Stimulated activated CD8-positive, alpha-beta memory T cell treated with anti-CD3 and anti-CD28 coated beads, Interleukin-2, amount 100 ng/mL, for 1 hour (primary cell): ENCODE measurements at places on chromosomes 2 and 18.

- DNase-seq = no peak
Measured at GRCh38 chr2:132636346-132636745, 33.7 kb downstream of the LYPD1 start.

GRCh38 chr2:36473230-36473629 lies 117.7 kb downstream of the CRIM1 start:
- no peak for DNase-seq

- no peak for DNase-seq
Measured at GRCh38 chr2:155115846-155116245, 417.4 kb downstream of the KCNJ3 start.

- no peak for DNase-seq
Measured at GRCh38 chr2:234858145-234858544, 93.7 kb upstream of the SH3BP4 start.

- no peak for DNase-seq
Measured at GRCh38 chr2:26591619-26592505, 49.3 kb downstream of the CIB4 start.

DNA sequence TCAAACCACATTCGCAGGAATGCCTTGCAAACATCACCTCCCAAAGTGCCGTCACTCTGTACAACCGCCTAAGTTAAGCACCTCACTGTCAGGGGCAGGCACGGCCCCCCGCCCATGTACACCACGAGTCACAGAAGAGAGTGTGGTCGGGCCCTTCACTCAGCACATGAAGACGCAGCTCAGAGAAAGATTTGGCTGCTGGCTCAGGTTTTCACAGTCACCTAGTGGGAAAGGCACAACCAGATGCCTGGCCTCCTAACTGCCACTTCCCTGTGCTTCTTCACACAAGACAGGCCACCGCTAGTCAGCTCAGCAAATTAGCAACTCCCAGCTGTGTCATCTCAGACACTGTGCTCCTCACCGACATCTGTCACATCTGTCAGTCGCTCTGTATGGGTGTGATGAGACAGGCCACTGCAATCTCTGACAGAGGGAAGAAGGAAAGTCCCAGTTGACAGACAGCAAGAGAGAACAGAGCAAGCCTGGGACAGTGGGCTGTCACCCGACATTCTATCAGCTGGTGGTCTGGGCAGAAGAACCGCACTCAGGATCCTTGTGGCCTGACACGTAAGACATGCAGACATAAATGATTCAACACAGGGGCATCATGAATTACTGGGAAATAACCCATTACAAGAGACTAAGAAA lies 60.8 kb downstream of the CRACDL start:
- no peak for DNase-seq

DNA sequence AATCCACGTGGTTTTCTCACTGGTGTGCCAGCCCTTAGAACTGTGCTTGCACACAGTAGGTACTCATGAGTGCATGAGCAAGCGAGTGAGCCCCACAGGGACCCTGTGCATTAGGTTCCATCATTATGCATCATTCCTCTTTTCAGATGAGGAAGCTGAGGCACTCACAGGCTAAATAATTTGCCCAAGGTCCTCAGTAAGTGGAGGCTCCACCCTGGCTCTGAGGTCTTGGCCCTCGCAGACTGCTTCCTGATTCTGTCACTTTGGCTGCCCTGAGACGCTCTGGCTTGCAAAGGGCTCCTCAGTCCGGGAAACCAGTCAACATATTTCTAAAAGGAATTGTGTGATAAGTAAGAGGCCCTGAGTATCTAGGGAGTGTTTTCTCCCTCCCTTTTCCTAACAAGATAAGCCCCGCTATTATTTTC lies 71.7 kb downstream of the IL1R2 start:
- no peak for DNase-seq

- DNase-seq = no peak
Measured at GRCh38 chr2:164203131-164203530, 418.2 kb downstream of the GRB14 start.

DNA sequence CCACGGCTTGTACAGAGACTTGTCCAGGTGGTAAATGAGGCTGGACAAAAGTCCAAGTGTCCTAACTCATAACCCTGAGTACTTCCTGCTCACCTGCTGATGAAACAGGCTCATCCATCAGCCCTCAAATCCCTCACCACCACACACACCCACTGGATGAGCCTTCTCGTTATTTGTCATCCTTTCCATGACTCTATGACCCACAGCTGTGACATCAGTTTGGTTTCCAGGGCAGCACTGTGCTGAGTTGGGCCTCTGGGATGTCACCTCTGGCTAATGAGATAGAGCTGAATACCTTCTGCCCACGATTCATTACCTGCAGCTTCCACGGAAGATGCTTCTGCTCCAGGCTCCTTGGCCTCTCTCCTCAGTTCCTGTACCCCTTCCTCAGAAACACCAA lies 39.4 kb downstream of the SLC14A2 start:
- DNase-seq = no peak

DNA sequence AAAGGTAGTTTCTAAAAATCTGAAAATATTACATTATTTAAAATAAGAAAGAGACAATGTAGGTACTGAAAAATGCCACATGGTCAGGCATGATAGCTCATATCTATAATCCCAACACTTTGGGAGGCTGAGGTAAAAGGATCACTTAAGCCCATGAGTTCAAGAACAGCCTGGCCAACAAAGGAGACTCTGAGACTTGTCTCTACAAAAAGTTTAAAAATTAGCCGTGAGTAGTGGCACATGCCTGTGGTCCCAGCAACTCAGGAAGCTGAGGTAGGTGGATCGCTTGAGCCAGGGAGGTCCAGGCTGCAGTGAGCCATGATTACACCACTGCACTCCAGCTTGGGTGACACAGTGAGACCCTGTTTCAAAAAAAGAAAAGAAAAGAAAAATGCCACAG lies 21.8 kb downstream of the ATAD2B start:
- DNase-seq = no peak

- DNase-seq = no peak
Measured at GRCh38 chr2:238381341-238382115, 45.2 kb upstream of the ASB1 start.

DNA sequence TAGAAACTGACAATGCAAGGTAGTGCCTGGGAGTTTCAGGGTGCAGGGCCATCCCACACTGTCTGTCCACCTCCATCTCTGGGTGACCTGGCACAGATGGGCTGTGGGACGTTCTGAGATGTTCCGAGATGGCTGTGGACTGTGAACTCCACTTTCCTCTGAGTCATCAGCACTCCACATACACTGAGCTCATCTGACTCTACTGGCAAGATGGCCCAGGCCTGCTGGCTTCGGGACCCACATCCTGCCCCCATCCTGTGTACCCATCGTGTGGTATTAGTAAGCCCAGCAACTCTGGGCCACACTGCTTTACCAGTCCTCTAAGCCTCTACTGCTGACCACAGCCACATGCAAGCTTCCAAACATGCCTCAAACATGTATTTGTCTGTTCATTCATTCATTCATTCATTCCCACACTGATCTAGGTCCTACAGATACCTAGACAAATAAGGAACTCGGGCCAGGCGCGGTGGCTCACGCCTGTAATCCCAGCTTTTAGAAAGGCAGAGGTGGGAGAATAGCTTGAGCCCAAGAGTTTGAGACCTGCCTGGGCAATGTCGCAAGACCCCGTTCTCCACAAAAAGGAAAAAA lies 124.8 kb upstream of the CXCR4 start:
- DNase-seq = peak; percentile 36

DNA sequence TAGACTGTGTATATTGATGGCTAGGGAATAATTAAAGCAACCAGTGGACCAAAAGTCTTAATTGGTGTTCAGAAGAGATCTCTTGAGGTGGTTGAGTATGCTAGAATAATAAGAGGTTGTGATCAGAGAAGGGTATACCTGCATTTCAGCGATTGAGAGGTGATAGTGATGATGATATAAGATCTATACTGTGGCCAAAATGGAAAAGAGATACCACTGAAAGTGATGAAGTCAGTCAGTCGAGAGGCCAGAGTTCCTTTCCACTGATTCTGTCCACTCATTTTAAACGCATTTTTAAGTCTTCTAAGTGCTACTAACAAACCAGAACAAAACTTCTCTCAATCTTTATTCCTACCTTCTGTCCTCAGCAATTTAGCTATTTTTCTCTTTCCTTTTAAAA lies 32.9 kb downstream of the ACTR3 start:
- DNase-seq = no peak

DNA sequence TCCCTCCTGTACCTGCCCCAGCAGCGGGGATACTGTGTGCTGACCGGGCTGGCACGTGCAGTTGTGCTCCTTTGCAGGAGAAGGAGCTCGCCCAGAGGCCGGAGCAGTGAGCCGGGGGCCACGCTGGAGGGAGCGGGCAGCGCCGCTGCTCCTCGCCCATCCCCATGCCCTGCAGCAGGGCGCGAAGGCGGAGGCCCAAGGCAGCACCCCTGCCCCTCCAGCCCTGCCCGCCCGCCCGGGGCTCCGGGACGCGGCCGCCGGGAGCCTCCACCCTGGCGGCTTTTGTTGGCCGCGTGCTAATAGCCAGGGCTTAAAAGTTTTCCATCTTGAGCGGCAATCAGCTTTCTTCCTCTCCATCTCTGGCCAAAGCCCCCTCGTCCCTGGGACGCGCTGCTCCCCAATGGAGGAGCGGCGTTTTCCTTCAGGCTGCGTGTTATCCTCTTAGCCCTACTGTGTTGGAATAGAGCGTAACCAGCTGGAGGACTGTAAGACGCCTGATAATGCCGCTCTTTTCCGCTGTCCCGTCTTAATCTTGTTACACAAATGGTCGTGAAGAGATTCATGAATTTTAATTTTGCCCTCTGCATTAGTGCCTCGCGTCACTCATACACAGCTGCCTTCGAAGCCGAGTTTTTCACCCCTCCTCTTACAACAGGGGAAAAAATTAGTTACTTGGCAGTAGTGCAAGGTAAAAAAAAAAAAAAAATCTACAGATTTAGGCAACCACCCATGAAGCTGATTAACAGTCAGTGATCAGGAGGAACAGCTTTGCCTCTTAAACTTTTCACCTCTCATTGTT lies 172.9 kb upstream of the SIX3 start:
- DNase-seq = no peak

- DNase-seq = no peak
Measured at GRCh38 chr2:26444236-26444635, 33.7 kb downstream of the OTOF start.

GRCh38 chr2:39996653-39997080 lies 217.6 kb upstream of the THUMPD2 start:
- no peak for DNase-seq

GRCh38 chr2:66688951-66689350 lies 254.0 kb downstream of the MEIS1 start:
- no peak for DNase-seq

DNA sequence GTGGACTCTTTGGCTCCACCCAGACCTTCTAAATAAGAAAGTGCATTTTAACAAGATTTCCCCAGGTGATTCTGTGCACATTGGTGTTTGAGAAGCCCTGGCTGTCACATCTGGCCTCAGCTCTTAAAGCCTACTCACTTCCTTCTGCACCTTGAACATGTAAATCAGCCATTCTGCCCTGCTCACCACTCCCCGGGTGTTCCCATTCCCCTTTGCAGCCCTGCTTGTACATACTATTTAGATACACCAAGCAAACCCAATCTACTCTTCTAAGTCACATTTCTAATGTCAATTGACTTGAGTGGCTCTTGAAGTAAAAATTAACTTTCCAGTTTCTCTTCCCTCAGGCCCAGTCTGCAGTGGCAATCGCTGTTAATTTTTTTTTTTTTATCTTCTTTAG lies 13.1 kb upstream of the SCN1A start:
- DNase-seq = no peak

DNA sequence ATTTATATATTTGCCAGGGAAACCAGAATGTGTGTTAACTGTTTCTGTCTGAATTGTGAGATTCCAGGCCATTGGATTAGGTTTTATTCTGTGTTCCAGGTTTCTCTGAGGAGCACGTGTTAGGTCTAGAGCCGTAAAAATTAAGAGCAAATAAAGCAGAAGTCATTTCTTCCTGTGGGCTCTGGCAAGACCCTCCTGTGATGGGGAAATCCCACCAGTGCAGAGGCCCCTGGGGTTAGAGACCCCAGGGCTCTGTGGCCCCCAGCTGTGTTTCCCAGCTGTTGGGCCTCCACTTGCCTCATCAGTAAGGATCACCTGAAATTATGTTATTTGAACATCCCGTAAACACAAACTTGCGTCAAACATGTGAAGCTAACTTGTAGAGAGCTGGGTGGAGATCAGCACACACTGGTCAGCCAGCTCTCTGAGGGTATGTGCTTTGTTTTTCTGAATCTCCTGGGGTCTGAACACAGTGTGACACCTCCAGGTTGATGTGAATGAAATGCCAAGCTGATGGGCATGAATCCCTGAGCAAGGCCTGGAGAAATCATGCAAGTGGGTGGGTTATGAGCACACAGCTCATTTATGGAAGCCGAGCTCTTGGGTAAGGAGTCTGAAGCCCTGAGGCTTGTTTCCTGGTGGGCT lies 50.3 kb downstream of the HK2 start:
- DNase-seq = no peak

GRCh38 chr2:120330946-120331822 lies 14.8 kb upstream of the INHBB start:
- no peak for DNase-seq

- no peak for DNase-seq
Measured at GRCh38 chr2:133972786-133973185, 281.1 kb upstream of the MGAT5 start.

DNA sequence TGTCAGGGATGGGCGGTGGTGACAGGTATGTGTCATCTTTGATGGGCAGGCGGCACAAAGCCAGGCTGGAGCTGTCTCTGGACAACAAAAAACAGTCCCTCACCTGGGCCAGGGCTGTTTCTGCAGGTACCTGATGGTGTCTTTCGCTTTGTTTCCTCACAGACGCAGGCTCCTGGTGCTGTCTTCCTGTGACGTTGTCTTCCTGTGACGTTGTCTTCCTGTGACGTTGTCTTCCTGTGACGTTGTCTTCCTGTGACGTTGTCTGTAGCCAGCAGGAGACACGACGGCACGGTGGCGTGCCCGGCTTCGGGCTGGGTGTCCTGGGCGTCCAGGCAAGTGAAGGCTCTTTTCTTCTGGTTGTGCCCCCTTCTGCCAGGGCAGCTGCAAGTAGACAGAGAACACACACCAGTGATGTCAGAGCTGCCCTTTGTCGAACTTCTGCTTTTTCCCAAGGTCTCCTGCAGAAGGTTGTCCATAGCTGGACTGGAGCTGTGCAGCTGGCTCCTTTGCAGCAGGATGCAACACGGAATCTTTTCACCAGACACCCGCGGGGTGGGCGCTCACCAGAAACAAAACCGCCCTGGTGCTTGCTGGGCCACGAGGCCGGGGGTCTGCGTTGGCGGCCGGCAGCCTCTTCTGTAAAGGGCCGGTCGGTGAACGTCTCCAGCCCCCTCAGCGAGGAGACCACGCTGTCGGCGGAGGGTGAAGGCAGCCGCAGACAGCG lies 21.1 kb downstream of the GPR35 start:
- no peak for DNase-seq

DNA sequence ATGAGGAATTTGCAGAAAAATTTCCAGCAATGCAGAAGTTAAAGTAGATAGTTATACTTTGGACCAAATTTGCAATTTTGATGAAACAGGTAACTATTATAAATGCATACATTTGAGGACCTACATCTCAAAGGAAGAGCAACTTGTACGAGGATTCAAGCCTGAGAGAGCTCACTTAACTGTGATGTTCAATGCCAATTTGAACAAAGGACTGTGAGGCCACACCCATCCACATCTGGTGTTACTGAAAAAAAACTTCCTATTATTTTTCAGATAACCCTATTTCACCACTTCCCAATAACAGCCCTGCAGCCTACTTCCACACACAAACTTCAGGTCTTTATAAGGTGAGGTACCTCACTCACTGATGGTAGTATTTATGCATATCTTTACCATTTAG lies 203.5 kb upstream of the NABP1 start:
- no peak for DNase-seq

GRCh38 chr2:45745231-45745630 lies 93.8 kb downstream of the PRKCE start:
- DNase-seq = no peak
